ENCODE measurements at places on chromosomes 12 and 14.

- no peak for DNase-seq
Measured at GRCh38 chr12:12399776-12400305, 43.0 kb downstream of the BORCS5 start.

DNA sequence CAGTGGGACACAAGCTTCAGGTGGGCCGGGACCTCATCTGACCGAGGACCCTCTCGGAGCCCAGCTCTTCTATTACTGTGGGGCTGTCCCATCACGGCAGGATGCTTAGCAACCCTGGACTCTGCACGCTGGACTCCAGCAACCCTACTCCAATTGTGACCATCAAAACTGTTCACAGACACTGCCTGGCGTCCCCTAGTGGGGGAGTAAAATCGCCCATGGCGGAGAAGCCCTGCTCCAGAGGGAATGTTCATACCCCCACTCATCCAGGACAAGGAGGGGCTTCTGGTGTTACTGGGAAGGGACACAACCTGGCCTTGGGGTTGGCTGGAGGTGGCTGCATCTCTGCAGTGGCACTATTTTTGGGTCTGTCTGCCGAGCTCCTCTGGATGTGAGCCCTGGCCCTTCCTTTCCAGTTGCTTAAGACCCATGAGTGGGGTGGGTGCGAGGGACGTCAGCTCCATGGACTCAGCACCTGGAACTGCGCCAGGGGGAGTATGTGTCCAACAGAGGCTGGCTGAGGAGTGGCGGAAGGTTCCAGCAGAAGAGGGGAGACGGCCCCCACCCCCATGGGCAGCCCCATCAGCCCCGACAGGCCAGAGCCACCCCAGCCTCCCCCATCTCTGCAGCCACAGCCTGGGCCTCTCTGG lies 103.8 kb downstream of the RFLNA start:
- DNase-seq, result no peak

- no peak for DNase-seq
Measured at GRCh38 chr14:88831284-88831683, 6.8 kb downstream of the TTC8 start.

GRCh38 chr12:75850721-75851462 lies 180.7 kb downstream of the PHLDA1 start:
- no peak for DNase-seq

DNA sequence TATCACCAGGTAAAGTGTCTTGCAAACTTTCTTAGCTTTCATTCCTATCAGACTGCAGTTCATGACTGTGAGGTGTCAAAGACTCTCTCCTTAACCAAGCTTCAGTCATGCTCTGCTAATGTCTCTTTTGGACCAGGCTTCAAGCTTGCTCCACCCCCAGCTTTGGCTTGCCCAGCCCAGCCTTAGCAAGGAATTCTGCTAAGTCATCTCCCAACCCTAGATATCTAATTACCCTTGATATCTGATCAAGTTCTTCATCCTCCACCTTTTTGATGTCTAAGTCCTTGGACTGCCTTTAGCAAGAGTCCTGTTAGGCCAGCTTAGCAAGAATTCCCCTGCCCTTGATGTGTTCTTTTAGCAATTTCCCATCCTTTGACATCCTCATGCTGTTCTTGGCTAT lies 108.9 kb upstream of the FGD4 start:
- DNase-seq, result no peak

GRCh38 chr12:130227641-130228040 lies 65.4 kb downstream of the FZD10 start:
- DNase-seq, result no peak

DNA sequence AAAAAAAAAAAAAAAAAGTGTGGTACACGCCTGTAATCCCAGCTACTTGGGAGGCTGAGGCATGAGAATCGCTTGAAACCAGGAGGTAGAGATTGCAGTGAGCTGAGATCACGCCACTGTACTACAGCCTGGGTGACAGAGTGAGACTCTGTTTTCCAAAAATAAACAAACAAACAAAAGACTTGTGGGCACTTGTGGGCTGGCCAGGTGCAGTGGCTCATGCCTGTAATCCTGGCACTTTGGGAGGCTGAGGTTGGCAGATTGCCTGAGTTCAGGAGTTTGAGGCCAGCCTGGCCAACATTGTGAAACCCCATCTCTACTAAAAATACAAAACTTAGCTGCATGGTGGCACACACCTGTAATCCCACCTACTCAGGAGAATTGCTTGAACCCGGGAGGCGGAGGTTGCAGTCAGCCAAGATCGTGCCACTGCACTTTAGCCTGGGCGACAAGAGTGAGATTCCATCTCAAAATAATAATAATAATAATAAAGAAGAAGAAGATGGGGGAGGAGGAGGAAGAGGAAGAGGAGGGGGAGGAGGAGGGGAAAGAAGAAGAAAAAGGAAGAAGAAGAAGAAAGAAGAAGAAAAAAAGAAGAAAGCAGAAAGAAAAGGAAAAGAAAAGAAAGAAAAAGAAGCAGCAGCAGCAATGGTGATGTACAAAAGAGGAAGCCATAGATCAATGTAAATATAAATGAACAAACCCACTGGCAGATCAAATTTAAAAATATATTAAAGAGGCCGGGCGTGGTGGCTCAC lies 27.9 kb upstream of the CCNT1 start:
- DNase-seq, result no peak

DNA sequence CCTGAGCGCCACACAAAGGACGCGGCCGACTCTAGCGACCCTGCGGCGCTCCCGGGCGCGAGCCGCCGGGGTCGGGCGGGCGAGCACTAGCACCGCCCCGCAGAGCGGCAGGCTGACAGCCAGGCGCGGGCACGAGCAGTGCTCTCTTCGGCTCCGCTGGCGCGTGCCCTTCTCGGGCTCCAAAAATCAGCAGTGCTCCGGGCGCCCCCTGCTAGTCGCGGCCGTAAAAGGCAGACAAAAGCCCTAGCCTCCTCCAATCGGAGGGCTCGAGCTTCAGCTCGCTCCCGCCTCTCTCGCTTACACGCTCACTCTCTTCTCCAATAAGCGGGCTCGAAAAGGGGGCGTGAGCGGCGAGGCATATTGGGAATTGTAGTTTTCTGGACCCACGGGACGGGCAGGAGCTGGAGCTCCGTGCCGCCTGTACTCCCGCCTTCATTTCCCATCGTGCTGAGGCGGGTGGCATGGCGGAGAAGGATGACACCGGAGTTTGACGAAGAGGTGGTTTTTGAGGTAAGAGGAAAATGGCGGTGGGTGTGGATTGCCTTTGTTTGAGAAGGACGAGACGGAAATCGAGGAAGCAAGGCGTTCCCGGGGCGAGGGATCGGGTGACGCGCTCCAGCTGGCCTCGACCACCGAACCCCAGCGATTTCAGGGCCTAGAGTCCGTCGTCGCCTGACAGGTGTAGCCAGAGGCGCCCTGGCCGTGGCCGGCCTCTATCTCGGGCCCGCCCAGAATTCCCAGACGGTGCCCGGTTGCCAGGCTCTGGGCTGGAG lies at the start of the genes FGD6 and VEZT:
Gene FGD6, minus strand, starts transcription at position 91 of the 773 bp plus-strand sequence. CDS start 227 bp downstream, outside the sequence.
Gene VEZT, plus strand, starts transcription at position 431 of the 773 bp plus-strand sequence. Its CDS starts 44 bp downstream, at position 475.
- DNase-seq, result peak; percentile 97

Measured in amygdala (tissue), 56 donors.